ENCODE measurements at places on chromosomes 12 and 14.
A peak's percentile ranks its signal among the peaks of the same experiment; 100 is the strongest.

DNA sequence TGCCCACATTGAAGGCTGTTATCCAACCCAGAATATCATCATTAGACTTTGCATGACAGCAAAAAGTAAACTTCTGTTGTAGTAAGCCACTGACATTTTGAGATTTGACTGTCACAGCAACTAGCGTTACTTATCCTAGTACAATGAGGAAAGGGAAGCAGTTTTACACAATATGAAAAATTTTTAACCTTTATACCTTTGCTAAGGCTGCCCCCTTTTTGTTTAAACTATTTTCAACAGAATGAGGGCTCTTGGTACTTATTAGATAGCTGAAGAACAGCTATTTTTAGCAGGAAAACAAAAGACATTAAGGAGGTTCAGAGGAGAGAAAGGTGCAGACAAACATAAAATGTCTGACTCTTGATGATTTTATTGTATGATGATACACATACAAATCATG is 23.4 kb upstream of the TMX1 start:
- no peak for DNase-seq

GRCh38 chr14:31224808-31225207 is 17.2 kb upstream of the HECTD1 start:
- no peak for DNase-seq

GRCh38 chr12:62106547-62107185 is 153.5 kb upstream of the USP15 start:
- no peak for DNase-seq

DNA sequence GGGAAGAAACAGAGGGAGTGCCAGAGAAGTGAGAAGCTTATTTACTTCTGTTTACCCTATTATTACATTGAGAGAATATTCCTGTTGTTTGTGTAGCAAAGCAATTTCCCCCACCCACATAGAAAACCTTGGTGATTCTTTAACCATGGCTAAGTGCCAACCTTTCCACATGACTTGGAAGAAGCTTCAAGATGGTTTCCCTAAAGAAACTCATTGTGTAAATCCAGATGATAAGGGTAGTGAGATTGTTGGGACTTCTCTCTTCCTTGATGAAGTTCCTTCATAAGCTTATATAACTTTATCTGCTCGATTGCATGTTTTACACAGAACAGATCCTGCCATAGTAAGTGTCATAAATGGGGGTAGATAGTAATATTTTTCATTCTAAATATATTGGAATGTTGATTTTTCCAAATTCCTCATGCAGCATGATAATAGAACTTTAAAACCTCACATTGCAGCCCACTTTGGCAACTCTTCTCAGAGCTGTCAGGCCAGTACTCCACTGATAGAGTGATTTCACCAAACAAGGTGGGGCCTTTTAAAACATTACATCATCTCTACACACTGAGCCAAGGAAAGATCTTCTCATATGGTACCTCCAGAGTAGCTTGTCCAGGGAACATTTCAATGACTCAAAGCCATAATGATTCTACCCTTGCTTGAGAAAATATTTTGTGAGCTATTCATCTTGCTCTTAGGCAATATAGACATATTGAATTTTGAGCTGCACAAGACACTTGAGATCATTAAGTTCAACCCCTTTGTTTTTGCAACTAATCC is 47.8 kb upstream of the KIF21A start:
- no peak for DNase-seq

- DNase-seq: no peak
Observed at GRCh38 chr12:496736-497135, 37.0 kb downstream of the B4GALNT3 start.

GRCh38 chr12:118119449-118119879 is 15.7 kb upstream of the VSIG10 start:
- DNase-seq: no peak

- no peak for DNase-seq
Observed at GRCh38 chr12:1830401-1830845, 10.1 kb downstream of the LRTM2 start.

DNA sequence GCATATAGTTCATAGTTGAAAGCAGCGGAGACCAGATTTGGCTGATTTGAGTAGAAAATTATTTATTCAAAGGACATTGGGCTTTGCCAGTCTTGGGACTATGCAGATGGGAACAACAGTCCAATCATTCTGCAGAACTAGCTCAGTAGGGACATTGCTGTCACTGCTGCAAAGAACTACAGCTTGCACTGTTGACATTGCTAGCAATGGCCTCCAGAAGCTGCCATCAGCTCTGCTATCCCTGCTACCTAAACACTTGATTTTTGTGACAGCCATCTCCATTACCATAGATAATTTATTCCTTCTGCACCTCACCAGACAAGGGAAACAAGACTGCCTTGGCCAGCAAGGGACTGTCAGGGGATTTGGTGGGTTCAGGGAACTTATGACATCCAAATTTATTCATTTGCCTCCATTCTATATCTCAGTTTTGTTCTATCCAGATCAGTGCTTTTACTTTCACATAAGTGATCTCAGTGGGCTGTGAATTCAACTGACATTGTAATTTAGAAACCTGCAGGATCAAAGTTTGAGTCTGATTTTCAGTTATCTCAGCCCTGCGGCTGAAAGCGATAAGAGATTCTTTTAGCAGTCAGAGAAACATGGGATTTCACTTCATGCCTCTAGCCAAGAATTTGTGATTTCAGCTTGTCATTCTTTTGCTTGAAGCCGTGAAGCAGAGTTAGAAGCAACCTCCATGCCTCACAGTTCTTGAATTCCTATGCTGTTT is 136.7 kb upstream of the FBXO33 start:
- DNase-seq: peak; percentile 68

- DNase-seq: no peak
Observed at GRCh38 chr12:89258240-89258969, 93.9 kb downstream of the DUSP6 start.

DNA sequence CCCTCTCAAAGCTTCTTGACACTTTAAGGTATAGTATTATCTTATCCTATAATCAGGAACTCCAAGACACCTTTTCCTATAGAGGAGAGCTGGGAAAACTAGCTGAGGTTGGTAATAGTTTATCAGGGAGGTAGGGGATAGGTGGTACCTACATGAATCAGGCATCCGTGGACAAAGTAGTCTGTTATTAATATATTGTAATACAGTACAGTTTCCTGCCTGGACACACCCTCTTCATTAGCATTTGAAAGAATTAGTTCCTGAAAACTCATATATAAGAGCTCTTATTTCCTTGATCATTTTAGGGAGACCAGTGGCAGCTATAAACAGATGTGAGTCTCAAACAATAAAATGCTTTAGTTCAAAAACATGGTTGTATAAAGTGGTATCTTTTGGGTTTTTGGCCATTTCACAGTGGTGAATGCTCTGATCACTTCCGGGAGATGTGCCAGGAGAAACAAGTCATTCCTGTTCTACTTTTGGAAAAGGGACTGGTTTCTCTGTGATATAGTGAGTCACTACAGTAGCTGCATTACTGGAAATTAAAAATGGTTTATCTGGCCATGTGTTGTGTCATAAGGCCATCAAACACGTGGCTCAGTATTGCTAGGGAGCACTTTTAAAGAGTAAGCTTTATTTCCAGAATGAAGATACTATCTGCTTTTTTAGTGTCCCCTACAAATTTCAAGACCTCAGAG is 98.1 kb downstream of the KLRB1 start:
- peak; percentile 46 for DNase-seq

DNA sequence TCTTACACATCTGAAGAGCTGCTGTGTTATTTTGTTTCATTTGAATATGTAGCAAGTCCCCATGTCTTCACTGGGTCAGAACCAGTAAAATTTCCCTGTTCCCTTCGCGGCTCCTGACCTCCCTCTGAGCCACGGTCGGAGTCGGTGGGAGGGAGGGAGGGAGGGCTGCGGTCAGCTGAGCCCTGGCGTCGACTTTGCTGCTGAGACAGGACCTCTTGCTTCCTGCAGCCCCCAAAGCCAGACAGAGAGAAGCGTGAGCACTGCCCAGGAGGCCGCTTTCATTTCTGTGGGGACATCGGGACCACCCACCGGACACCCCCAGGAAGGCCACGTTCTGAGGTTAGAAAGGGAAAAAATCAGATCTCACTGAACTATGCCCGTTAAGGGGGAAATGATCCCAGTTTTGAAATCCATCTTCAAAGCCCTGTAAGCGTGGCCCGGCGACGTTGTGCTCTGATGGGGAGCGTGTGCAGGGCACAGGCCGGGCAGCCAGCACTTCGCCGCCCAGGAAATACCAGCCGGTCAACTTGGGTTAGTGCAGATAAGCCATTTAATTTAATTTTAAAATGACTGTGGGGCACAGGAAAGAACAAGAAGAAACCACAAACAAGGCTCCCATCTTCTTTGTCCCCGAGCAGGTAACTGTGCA is 42.1 kb downstream of the NOC4L start:
- no peak for DNase-seq

DNA sequence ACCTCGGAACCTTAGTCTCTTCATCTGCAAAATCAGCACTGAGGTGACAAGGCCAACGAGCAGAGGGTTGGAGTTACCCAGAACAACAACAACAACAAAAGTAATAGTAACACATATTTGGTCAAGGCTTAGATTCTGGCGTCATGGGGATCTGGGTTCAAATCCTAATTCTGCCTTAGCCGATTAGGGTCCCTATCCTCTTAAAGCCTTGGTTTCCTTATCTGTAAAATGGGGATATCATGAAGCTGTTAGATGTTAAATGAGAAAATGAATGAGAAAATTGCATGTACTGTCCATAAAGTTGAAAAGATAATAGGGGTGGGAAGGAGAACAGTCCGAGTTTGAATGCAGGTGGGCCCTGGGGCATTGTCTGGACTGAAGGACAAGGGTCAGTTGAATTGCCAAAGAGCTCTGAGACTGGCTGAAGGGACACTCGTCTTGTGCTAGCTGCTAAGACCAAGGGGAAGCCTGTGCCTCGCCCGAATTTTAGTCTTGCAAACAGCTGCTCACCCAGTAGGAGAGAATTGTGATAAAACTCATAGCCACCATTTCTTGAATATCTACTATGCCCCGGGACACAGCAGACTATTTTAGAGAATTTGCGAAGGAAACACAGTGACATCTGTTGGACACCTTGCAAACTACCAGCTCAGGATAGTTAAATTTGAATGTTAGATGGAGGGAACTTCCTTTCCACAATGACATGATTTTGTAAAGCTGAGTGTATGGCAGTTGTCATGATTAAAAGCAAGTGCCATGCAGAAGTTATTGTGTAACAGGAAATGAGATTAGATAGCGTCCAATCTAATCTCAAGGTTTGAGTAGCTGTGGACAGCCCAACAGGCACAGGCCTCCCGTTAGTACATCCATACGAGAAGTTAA is 6.8 kb upstream of the HNF1A start:
- peak; percentile 80 for DNase-seq

DNA sequence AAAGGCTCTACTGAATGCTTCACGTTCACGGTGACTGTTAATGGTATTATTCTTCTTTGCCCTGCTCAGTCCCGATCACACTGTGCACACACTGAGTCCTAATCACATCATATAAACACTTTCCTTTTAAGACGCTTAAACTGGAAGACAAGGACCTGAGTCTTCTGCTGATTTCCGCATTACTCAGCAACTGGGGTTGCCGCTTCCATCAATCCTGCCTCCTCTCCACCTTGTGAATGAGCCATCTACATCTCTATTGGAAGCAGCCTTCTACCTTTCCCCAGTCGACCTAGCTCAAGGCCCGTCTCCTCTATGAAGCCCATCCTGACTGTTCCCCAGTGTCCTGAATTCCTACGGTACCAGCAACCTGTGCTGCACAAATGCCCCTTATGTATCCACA is 104.7 kb downstream of the NCOR2 start:
- DNase-seq: no peak
